ENCODE measurements at places on chromosomes 11 and 22. TPM values are rescaled to one million over a fixed set of nuclear protein-coding genes. Genes with fewer than 3 reads are reported as not detected.

- no peak for DNase-seq
Measured at GRCh38 chr11:34254011-34254410, 103.8 kb downstream of the ABTB2 start.

GRCh38 chr11:134030853-134031252 is 38.0 kb upstream of the JAM3 start:
- no peak for DNase-seq

GRCh38 chr22:33573479-33573878 is 346.8 kb downstream of the LARGE1 start:
- no peak for DNase-seq

- no peak for DNase-seq
Measured at GRCh38 chr11:10388574-10388973, 66.5 kb upstream of the AMPD3 start.

- no peak for DNase-seq
Measured at GRCh38 chr11:36013950-36014897, 70.4 kb downstream of the LDLRAD3 start.

DNA sequence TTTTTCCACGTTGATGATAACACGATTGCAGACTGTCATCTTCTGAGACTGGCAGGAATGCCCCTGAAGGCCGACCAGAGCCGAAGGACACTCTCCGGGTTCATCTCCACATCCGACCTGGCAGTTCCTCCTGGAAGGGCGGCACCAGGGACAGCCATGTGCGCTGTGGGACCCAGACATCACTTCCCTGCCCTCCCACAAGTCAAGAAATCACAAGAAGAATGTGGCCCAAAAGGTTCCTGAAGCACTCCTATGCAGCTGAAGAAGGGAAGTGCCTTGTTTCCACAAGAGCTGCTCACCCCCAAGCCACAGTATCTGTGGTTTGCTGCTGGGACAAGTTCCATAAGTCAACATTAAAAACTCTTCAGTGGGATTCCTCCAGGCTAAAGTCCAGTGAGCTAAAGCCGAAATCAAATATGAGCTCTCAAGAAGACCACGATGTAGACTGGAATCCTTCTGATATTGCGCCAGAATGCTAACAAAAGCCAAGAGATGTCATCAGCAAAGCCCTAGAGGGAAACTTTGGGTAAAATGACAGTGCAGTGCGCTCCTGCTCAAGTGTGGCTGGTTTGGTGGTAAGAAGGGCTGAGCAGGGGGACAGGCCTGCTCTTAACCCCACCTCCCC is 21.2 kb downstream of the PACSIN2 start:
- no peak for DNase-seq

GRCh38 chr11:44822369-44822768 is 95.6 kb downstream of the TSPAN18 start:
- no peak for DNase-seq

Gene GPHA2
- not detected for polyA plus RNA-seq

Gene GNG3
- polyA plus RNA-seq, result 5.3 TPM

Gene UBE2L6
- polyA plus RNA-seq, result 208 TPM

Gene RIMBP3B
- polyA plus RNA-seq, result 0.18 TPM

Gene PSMC3
- polyA plus RNA-seq, result 102 TPM

Gene CAPN1
- polyA plus RNA-seq, result 132 TPM

Gene PTGDR2
- not detected for polyA plus RNA-seq
